Dermis blood vessel endothelial cell (primary cell): ENCODE measurements at places on chromosomes 12 and 14.

- DNase-seq, result peak; percentile 73
Measured at GRCh38 chr14:54902143-54902520, 494 bp downstream of the GCH1 start.

- no peak for DNase-seq
Measured at GRCh38 chr12:57872362-57872761, 25.8 kb upstream of the CTDSP2 start.

GRCh38 chr12:23115984-23116383, 491.0 kb downstream of the ETNK1 start:
- DNase-seq, result no peak

DNA sequence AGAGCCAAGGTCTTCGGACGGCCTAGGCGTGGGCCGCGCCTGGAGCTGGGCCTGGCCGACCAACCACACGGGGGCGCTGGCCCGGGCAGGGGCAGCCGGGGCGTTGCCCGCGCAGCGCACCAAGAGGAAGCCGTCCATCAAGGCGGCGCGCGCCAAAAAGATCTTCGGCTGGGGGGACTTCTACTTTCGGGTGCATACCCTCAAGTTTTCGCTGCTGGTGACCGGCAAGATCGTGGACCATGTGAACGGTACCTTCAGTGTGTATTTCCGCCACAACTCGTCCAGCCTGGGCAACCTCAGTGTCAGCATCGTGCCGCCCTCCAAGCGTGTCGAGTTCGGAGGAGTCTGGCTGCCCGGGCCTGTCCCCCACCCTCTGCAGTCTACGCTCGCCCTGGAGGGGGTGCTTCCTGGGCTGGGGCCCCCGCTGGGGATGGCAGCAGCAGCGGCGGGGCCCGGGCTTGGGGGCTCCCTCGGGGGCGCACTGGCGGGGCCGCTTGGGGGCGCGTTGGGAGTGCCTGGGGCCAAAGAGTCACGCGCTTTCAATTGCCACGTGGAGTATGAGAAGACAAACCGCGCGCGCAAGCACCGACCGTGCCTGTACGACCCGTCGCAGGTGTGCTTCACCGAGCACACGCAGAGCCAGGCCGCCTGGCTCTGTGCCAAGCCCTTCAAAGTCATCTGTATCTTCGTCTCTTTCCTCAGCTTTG, 4.4 kb upstream of the SHMT2 start:
- DNase-seq, result peak; percentile 64
